ENCODE measurements at places on chromosomes 12 and 14. TPM values are rescaled to one million over a fixed set of nuclear protein-coding genes. Genes with fewer than 3 reads are reported as not detected.

GRCh38 chr12:98968896-98969295 lies 323.8 kb downstream of the APAF1 start:
- DNase-seq = no peak

- no peak for DNase-seq
Measured at GRCh38 chr12:98388126-98388525, 127.3 kb upstream of the TMPO start.

GRCh38 chr14:66078006-66078405 lies 408.2 kb upstream of the CCDC196 start:
- DNase-seq = no peak

DNA sequence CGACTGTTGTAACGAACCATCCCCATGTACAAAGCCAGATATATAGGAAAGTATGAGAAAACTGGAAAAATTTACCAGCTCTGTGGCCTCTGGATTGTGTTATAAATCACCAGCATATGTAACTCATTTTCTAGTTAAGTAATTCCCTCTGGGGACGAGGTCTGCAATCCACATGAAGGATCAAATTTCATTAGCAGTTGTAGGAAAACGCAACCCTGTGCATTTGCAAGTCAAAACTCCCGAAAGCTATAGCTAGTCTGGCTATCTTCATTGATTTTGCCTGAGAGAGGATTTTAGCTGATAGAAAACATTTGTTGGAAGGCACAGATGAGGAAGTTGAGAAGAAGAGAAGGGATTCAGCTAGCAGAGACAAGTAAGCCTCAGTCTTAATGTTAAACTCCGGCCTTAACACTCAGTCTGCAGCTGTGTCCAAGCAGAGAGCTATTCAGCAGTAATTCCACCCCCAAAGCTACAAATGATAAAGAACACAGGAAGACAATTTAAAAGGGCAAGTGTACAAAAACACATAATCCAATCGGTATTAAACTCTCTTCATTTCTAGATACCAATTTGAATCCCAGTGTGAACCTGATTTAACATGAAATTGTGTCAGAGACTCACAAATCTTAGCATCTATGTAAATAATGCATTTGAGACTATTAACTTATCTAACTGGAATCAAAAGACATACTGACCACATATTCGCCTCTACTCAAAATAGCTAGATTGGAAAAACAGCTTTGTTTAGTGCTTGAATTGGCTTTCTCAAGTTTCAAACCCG lies 54.2 kb upstream of the CERS5 start:
- DNase-seq = peak; percentile 68

- DNase-seq = no peak
Measured at GRCh38 chr12:52777566-52777965, 421 bp upstream of the KRT76 start.

DNA sequence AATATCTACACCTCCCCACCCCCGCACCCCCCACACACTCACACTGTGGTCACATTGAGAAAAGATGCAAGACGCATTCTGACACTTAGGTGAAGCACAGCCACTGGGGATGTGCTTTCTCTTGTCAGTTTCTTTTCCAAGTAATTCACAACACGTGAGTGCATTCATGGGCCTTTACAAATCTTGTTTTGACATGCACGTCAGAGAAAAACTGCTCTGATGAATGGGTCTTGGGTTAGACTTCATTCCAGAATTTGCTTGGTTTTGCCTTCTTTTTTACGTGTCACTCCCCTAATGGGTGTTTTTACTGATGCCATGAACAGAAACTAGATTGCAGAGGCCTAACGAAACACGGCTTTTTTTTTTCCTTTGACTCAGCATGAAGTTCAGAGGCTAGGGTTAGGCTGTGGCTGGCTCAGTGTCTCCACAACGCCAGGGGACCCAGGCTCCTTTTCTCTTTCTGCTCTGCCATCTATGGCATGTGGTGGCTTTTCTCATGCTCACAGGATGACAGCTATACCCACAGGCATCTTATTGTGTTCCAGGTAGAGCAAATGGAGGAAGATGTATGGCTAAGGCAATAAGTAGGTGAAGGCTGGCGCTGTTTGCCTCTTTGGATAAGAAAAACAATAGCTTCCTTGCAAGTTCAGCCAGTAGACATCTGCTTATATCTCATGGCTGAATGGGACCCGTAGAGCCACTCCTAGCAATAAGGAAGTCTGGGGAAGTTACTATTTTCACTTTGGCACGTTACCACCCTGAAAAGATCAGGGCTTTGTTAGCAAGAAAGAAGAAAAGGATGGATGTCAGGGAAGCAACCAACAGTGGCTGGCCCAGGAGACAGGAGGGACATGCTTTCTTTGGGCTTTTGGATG lies 253.3 kb downstream of the SLC15A4 start:
- DNase-seq = no peak

DNA sequence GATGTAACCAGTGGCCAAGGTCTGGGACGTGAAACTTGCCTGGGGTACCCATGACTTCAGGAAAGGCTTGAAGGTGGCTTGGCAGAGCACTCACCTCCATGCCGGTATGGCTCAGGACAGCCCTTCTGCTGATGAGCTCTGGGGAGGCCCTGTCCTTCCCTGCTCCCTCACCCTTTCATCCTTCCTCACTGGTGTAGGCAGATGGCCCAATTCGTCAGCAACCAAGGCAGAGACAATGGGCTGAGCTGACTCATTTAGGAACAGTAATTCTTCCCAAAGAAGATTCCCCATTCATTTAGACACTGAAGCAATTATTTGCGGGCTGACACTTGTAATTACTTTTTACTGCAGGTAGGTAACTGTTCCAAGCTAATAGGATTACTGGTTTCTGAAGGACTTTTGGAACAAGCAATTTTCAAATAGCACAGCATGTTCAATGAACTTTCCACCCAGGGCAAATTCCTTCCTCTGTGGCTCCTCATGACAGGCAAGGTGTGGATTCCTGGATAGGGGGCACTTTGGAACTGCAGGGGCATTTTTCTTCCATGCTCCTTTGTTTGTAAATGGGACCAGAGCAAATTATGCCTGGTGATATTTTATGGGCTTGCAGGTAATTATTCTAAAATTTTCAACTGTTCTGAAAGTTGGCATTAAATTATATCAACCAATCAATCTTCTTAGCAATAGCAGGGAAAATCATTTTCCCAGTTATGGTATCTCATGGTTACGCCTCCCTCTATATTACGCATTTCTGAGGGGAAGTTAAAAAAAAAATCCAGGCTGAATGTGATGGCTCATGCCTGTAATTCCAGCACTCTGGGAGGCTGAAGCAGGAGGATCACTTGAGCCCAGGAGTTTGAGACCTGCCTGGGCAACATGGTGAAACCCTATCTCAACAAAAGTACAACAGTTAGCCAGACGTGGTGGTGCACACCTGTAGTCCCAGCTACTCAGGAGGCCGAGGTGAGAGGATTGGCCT lies 24.1 kb upstream of the NRDE2 start:
- peak; percentile 45 for DNase-seq

DNA sequence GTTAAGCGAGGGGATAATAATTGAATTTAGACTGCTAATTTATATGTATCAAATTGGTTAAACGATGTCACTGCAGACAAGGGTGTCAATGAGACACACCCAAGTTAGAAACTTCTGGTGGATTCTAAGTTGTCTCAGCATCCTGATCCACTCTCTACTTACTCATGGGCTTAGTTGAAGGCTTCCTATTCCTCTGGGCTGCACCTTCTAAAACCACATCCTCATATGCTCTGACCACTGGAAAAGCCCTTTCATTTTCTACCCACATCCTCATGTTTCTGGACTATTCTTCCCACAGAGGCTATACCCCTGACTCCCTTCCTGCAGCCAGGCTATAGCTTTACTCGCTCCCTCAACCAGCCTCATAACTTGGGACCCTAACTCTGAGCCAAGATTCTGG lies 493.8 kb downstream of the VRK1 start:
- peak; percentile 76 for DNase-seq

GRCh38 chr12:89571491-89572195 lies 45.8 kb upstream of the POC1B start:
- peak; percentile 56 for DNase-seq

The TESPA1 gene
- total RNA-seq = 4.5 TPM

The PTPRO gene
- 0.07 TPM for total RNA-seq

The PMEL gene
- 1.1 TPM for total RNA-seq

The IL23A gene
- 0.43 TPM for total RNA-seq

The OR4K5 gene
- not detected for total RNA-seq

The MORN3 gene
- total RNA-seq = 0.33 TPM

The ESPL1 gene
- 16.8 TPM for total RNA-seq
